ENCODE measurements at places on chromosomes 11 and 22. TPM values are rescaled to one million over a fixed set of nuclear protein-coding genes. Genes with fewer than 3 reads are reported as not detected.

- H3K36me3 ChIP-seq = peaks cover 1% of the 10 kb centered on the region
- no peak overlapping the region for H3K4me3 ChIP-seq
- DNase-seq = peak; percentile 88
- H3K27ac ChIP-seq = no peak overlapping the region
Measured at GRCh38 chr22:17830043-17830961, 56.0 kb upstream of the BID start.

DNA sequence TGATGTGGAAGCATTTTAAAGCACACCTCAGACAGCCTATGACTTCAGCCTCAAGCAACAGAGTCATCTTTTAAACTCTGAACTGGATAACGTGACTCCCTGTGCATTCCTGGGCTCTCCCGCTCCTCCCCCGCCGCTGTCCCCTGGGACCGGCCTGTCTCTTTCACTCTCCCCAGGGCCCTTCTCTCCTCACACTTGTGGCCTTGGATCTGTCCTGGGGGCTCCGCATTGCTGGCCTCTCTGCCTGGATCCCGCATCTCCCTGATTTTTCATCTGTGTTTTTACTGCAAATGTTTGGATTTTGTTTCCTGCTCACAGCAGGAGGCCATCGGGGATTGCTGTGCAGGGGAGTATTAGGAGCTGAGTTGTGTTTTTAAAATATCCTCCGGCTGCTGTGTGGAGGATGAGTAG is 15.4 kb downstream of the C11orf24 start:
- no peak overlapping the region for H3K27ac ChIP-seq
- H3K36me3 ChIP-seq = no peaks in the 10 kb centered on the region
- peaks cover 3% of the 10 kb centered on the region for H3K4me1 ChIP-seq
- no peak for DNase-seq
- no peaks in the 10 kb centered on the region for H3K27me3 ChIP-seq

DNA sequence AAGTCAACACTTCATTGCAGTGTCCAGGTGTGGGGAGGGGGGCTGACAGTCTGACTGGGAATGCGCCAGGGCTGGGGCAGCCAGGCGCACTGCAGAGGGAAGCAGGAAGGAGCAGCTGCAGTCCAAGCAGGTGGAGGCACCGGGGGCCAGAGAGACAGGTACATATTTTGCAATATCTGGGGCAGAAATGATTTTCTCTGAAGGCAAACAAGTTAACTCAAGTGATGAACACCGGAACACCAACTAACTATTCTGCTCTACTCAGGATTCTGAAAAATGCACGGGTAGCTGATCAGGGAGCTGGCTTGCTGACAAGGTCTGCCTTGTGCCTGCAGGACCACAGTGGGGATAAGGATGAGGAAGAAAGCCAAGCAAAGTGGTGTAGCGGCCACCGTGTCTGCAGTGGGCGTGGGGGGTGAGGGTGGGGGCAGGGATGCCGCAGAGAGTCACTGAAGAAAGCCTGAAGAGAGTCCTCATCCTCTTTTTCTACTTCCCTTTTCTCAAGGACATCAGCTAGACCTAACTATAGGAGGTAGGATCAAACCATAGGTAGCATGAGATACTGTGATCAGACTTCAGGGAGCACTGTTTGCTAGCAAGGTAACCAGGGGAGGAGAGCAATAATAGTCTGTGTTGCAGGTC is 83.4 kb downstream of the SCN3B start:
- H3K27ac ChIP-seq = no peak overlapping the region
- H3K4me3 ChIP-seq = no peak overlapping the region
- DNase-seq = no peak
- no peaks in the 10 kb centered on the region for H3K27me3 ChIP-seq
- no peaks in the 10 kb centered on the region for H3K4me1 ChIP-seq

MPZL3 gene
- total RNA-seq = 51.7 TPM

Measured in activated CD8-positive, alpha-beta T cell treated with anti-CD3 and anti-CD28 coated beads for 36 hours (primary cell).